DMS79 (cell line): ENCODE measurements at places on chromosomes 12 and 14.

DNA sequence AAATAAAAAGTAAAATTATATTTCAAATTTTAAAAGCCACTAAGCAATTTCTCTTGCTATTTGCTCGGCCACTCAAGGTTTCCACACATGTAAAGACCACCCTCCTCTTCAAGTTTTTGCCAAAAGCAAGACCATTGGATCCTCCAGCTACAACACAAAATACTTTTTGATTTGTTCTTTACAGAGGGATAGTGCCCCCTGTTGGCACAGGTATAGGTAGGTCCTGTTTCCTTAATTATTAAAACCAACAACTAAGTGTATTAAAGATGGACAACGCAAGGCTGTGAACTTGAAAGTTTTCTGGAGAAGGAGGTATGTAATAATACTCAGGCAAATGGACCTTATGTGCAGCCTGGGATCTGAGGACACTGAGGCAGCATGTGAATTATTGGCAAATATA, 23.8 kb downstream of the ATP6V1D start:
- no peak for DNase-seq

- peak; percentile 43 for DNase-seq
Observed at GRCh38 chr14:21236948-21237797, 32.1 kb downstream of the HNRNPC start.

- DNase-seq: no peak
Observed at GRCh38 chr14:33709283-33709682, 241.6 kb downstream of the EGLN3 start.

DNA sequence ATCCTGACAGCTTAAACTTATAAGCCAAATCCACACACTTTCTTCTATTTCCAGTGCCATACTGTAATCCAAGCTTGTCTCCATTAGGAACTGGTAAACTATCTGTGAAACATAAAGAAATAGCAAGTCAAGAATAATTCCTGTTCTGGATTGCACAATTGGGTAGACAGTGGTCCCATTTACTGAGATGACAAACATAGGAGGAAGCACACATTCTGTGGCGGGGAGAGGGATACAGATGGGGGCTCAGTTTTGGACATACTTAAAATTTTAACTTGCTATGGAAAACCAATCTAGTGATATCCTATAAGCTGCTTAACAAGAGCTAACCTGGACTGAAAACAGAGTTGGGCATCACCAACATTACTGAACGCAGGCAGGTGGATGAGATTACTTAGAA, 16.3 kb downstream of the MAP4K5 start:
- DNase-seq: no peak

DNA sequence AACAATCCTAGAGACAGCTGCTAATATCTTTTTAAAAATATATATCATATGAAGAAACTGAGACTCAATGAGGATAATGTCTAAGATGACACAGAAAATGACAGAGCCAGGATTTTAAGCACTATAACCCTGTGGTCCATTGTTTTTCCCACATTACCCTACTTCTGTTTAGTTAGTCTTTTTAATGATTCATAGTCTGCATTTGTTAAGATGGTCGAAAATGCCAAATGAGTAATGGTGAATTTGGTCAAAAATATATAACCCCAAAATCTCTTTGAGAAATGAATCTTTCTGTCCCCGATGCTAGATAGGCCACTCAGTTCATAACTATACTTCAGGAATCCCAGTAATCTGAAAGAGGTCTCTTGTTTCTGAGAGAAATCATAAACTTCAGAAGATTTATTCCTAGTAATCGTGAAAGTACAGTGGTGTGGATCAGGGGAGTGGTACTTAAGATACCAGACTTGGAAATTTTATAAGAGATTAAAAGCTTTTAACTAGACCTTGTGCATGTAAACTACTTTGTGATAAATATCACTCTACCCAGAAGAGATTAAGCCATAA, 10.8 kb downstream of the RTRAF start:
- DNase-seq: no peak

DNA sequence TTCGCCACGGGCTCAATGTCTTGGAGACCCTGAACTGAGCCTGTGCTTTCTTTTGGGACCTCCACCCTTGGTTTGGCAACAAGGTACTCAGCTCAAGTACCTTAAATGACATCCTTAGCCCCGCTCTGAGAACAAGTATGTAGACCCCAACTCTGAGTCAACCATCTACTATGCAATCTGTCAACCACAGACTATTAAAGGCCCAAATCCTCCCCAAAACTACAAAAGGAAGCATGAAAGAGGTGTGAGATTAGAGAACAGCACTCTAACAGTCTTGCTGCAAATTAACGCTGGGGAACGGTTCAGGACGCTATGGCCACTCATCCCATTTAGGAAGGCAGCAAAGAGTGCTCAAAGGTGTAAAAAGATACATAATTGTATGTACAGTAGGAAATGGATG, 52.1 kb downstream of the CCDC88C start:
- no peak for DNase-seq
